ENCODE measurements at places on chromosomes 5 and 9.

DNA sequence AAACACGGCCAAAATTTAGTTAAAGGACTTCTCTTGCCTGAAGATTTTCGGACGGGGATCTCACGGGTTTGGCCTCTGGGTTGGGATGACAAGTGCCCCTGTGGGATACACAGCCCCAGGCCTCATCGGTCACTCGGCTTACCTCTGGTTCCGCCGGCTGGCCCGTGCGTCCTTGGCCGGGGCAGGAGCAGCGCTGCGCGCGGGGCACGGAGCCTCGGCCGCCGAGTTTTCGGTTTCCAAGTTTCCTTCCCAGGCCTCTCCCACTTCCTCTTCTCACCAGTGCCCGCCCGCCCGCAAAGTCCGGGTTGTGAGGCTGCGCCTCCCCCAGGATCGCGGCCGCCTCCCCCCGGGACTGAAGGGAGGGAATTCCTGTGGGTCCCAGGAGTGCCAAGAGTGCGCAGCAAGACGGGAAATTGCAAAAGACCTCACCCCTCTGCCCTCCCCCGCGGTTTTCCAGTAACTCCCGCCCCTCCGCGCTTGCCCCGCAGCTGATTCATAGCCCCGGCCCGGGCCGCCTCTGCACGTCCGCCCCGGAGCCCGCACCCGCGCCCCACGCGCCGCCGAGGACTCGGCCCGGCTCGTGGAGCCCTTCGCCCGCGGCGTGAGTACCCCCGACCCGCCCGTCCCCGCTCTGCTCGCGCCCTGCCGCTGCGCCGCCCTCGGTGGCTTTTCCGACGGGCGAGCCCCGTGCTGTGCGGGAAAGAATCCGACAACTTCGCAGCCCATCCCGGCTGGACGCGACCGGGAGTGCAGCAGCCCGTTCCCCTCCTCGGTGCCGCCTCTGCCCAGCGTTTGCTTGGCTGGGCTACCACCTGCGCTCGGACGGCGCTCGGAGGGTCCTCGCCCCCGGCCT, at the start of gene OSMR:
OSMR (plus strand) TSS at position 487 of the 853 bp plus-strand sequence. CDS start 23,033 bp downstream, outside the sequence.
- no peak for DNase-seq

DNA sequence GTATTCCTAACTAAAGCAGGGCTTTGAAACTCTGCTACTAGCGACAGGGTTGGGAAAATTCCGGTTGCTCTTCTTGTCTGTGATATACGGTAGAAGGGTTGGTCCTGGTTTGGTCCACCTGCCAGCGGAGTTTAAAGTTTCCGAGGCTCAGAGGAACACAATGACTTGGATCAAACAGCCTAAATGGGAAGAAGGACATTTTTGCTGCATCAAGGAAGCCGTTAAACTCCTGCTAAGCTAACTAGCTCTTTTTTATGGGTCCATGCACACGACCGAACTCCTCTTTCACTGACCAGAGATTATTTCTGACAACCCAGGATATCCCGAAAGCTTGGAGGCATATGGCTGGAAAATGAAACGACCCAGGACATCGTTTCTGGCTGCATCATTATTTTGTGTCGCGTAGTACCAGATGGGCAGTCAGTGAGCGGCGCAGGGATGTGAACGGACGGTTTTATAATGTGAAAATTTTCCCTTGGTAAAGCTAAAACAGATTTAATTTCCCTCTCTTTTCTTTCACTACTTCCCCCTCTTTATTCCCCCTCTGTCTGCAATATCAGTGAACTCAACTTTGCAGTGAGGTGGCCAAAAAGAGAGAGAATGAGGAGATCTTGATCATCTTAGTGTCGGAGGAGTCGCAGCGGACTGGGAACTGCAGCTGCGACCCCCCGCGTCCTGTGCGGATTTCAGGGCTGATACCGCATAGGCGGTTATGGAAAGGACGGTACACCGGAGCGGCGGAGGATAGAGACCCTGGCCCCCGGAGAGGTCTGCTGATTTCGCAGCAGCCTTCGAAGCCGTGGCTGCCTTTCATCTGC, at the start of gene LURAP1L:
LURAP1L (plus strand) TSS at position 160 of the 818 bp plus-strand sequence. CDS start 696 bp downstream, outside the sequence.
- DNase-seq, result no peak

- no peak for DNase-seq
Measured at GRCh38 chr5:158100373-158100888, 241.5 kb upstream of the CLINT1 start.

DNA sequence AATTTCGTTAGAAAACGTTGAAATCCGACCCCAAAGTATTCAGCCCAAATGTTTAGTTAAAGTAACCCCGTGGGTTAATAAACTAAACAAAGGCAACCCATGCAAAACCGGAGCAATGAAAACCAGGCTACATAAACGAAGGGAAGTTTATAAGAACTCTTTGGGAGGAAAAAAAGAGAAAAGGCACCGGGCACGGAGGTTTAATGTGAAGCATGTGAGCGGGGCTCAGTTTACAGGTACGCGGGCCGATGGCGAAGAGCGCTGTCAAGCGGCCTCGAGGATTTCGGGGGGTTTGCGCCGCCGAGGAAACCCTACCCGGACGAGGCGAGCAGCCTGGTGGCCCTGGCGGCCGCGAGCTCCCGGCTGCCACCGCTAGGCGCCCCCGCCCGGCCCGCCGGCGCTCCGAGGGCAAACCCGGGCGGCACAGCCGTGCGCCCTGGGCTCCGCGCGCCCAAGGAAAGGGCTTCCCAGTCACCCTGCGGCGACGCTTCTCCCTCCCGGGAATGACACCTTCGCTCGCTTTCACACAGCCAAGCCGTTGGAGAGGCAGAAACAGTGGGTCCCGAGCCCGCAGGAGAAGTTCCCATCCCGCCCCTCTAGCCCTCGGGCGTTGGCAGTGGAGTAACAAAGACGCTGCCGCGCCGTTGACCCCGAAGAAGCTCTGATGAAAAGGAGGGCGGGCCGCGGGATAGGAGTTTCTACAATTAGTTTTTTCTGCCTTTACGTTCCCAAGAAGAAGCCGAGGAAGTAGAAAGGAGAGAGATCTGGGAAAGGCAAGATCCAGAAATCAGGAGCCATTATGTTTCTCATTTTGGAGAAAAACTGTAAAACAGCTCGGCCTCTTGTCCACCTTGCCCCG, 126.0 kb downstream of the TMEM174 start:
- no peak for DNase-seq

- DNase-seq, result no peak
Measured at GRCh38 chr9:124133727-124134126, 122.2 kb downstream of the LHX2 start.

DNA sequence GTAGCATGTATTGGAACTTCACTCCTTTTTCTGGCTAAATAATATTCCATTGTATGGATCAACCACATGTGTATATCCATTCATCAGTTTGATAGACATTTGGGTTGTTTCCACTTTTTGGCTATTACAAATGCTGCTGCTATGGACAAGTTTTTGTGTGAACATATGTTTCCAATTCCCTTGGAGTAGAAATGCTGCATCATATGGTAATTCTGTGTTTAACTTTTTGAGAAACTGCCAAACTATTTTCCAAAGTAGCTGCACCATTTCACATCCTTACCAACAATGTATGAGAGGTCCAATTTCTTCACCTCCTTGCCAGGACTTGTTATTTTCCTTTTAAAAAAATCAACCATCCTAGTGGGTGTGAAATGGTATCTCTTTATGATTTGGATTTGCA, 8.4 kb downstream of the FRRS1L start:
- DNase-seq, result no peak

GRCh38 chr5:154274828-154275185, 84.3 kb downstream of the GALNT10 start:
- no peak for DNase-seq

DNA sequence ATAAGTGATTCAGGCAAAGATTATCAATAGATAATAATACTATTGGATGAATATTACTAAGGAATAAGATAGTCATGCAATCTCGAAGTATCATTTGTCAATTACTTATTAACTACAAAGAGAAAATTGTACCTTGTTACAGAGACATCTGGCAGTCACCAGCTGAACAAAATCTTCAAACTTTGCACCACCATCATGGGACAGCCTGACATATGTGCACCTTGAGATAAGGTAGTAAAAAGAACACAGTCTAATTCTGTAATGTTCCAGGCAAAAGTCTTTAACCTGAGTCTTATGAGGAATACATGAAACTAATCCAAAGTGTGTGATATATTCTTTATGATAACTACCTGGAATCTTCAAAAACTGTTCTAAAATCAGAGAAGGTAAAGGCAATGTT, 423.0 kb upstream of the ZNF608 start:
- DNase-seq, result no peak

- DNase-seq, result no peak
Measured at GRCh38 chr5:53173083-53173482, 63.5 kb upstream of the MOCS2 start.

GRCh38 chr5:73395256-73395655, 53.3 kb downstream of the FOXD1 start:
- no peak for DNase-seq

- no peak for DNase-seq
Measured at GRCh38 chr5:44663991-44664710, 144.6 kb upstream of the MRPS30 start.

GRCh38 chr5:17872204-17872603, 237.9 kb downstream of the TAF11L14 start:
- DNase-seq, result no peak

- no peak for DNase-seq
Measured at GRCh38 chr5:131693894-131694293, 58.9 kb upstream of the RAPGEF6 start.

- DNase-seq, result no peak
Measured at GRCh38 chr5:135900276-135900675, 4.6 kb upstream of the IL9 start.

DNA sequence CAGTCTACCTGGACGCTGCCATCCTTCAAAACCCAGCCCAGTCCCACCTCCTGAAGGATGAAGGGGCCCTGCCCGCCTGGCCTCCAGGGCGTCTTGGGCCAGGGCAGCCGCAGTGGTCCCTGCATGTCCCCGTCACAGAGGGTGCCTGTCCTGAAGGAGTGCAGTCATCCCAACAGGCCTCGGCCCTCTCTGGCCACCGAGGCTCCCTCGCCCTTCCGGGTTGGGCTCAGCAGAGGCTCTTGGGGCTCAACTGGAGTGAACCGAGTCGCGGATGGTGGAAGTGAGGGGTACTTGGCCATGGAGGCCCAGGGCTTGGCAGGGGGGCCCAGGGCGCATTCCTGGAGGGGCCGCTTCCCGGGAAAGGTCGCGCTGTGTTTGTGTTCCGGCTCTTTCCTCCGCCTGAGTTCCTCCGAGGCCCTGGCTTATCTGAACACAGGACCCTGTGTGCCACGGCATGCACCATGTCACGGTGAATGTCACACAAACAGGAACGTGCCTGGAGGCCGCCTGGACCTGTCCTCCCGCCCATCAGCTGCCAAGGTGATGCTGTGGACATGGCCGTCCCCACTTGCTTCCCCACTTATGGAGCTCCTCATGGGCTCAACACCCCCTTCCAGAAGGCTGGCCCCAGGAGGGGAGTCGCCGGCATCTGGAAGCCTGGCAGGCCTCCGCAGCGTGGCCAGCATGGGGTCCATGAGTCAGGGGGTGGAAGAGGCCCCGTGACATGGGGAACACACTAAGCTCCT, 25.7 kb upstream of the OBP2B start:
- no peak for DNase-seq

DNA sequence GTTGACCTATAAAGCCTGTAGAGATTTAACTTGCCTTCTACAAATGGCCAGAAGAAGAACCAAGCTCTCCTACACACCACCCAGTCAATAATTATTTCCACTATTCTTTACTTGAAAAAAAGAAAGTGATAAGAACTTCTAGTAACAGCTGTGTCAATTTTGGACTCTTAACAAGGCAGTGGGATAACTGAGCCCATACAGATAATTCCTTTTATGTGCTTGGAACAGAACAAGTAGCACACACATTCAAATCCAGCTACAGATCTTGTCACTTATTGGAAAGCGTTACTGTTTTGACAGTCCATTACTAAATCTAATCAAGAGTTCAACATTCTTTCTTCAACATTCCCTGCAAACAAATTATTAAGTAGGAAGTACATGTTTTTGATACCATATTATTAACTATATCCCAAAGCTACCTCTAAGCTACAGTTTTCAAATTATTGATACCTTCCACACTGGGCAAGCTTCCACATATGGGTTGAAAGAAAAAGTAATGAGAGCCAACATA, 6.3 kb downstream of the PTGER4 start:
- no peak for DNase-seq

- no peak for DNase-seq
Measured at GRCh38 chr5:97560599-97560993, 377.5 kb upstream of the RIOK2 start.

DNA sequence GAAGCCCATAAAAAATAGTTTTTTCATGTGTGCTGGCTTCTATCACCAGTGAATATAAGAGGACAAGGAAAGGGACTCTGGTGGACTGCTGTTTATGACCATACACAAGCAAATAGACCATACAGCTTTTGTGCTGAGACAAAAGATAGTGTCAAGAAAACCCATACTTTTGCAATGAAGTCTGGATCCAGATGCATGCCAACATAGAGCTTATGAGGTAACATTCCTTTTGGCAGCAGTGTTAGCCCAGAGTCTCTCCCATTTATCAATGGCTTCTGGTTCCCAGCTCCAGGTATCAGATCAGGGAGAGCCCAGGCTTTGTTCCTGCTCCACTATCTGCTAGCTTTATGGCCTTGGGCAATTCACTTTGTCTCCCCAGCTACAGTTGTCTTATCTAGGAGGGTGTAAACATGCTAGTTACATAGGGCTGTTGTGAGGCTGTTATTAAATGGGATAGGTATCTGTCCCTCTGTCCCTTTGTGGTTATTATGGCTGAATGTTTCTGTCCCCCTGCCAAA, 55.6 kb downstream of the CCDC192 start:
- no peak for DNase-seq

GRCh38 chr9:99431103-99431502, 209.0 kb downstream of the SEC61B start:
- DNase-seq, result no peak

- DNase-seq, result no peak
Measured at GRCh38 chr9:78871452-78872331, 574.8 kb downstream of the PSAT1 start.

- DNase-seq, result no peak
Measured at GRCh38 chr5:156361436-156362109, 34.6 kb downstream of the SGCD start.

- DNase-seq, result no peak
Measured at GRCh38 chr9:28471261-28471660, 898.0 kb upstream of the C9orf72 start.

DNA sequence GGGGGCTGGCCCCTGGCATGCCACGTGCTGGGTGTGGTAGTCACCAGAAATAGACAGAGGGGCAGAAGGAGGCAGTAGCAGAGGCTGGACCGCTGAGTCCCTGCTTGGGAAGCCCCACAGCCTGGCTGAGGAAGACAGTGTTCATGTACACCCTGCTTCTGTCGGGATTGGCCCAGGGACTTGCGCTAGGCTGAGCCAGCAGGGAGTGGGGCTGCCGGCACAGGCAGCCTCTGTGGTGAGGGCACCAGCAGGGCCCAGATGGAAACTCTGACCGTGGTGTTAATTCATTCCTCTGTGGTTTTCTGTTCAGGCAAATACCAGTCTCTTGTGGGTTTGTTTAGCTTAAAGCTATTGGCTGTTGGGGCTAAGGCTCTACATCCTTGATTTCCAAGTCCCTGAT, 108.6 kb upstream of the RAD23B start:
- no peak for DNase-seq

- no peak for DNase-seq
Measured at GRCh38 chr5:138051441-138052296, 18.8 kb upstream of the FAM13B start.
